Left ventricle myocardium inferior (tissue), 1 donor: ENCODE measurements at places on chromosomes 12 and 14.

- peaks cover 8% of the 10 kb centered on the region for H3K4me1 ChIP-seq
- no peaks in the 10 kb centered on the region for H3K36me3 ChIP-seq
- no peaks in the 10 kb centered on the region for H3K27me3 ChIP-seq
- no peak overlapping the region for H3K27ac ChIP-seq
- H3K4me3 ChIP-seq = no peak overlapping the region
Measured at GRCh38 chr12:104411826-104412641, 44.7 kb upstream of the CHST11 start.

DNA sequence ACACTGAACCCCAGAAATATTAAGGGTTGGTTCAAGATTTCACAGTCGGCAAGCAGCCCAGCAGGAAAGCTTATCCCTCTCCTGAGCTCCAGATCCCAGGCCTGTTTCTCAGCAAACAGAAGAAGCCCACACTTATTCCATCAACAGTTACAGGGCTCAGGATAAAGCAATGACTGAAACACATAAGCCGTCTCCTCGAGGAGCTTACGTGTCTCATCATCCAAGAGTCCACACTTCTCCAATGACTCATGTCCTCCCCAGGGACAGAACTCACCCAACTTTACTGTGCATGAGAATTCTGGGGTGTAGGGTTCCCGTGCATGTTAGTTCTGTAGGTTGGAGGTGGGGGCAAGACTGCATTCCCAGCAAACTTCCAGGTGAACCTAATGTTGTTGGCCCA, 31.2 kb downstream of the GSC start:
- no peak overlapping the region for H3K4me3 ChIP-seq
- H3K36me3 ChIP-seq = no peaks in the 10 kb centered on the region
- H3K4me1 ChIP-seq = no peaks in the 10 kb centered on the region
- H3K27me3 ChIP-seq = peaks cover 69% of the 10 kb centered on the region

DNA sequence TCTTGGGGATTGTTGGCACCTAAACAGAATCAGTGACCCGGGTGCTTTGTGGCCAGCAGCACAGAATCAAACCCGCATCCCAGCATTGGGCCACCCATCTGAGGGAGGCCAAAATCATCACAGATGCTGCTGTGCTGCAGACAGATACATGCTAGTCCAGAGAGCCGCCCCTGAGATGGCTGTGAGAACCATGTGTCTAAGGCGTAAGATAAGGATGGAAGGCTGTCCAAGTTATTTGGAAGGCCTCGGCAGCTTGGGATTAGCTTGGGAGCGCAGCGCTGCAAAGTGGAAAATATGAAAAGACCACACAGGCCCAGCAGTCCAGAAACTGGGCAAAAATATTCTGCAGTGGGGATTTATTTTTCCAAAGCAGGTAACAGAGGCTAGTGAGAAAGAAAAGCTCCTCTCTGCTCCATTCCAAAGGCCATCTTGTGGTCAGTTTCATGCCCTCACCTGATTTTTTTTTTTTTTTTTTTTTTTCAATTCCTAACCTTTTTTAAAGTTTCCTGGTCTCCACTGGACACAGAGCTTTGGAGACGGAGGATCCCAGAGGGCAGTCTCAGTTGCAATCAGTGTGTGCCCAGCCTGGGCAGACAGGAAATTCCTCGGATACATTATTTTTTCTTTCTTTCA, 178.9 kb upstream of the BCL2L14 start:
- H3K4me3 ChIP-seq = no peak overlapping the region
- H3K4me1 ChIP-seq = peaks cover 16% of the 10 kb centered on the region
- DNase-seq = peak; percentile 45
- H3K36me3 ChIP-seq = peaks cover 38% of the 10 kb centered on the region
- H3K27me3 ChIP-seq = no peaks in the 10 kb centered on the region

DNA sequence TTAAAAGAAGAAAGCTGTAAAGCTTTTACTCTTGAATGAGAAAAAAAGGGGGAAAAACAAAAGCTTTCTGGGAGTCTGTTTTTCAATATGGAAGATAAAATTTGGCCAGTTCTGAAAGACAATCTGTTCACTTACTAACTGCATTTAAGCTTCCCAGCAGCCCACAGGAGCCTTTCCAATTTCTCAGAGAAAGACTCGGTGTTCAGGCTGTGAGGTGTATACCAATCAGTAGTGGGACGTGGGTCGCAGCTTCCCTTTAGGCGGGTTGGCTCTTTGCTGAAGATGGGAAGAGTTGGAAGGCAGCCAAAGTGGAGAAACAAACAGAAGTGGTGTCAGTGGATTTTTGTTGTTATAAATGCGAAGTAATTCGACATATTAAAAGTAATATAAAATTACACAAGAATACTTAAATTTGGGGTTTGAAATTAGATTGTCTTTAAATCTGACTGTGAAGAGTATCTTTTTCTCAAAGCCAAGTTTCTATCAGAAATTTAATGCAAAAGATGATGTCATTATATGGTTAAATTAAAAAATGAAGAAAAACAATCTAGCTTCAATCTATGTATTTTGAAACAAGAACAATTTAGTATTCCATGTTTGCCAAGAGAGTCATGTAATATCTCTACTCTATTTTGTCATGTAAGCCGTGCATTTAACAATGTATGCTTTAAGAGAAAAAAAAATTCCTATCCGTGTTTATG, 590.2 kb upstream of the ATXN7L3B start:
- no peak overlapping the region for H3K4me3 ChIP-seq
- no peaks in the 10 kb centered on the region for H3K27me3 ChIP-seq
- no peaks in the 10 kb centered on the region for H3K36me3 ChIP-seq
- H3K4me1 ChIP-seq = no peaks in the 10 kb centered on the region
- no peak for DNase-seq
- H3K27ac ChIP-seq = no peak overlapping the region

- peak overlapping the region; percentile 75 for H3K27ac ChIP-seq
- H3K4me1 ChIP-seq = peaks cover 62% of the 10 kb centered on the region
- no peaks in the 10 kb centered on the region for H3K36me3 ChIP-seq
Measured at GRCh38 chr14:95261616-95262510, 57.8 kb downstream of the CLMN start.

GRCh38 chr14:36256126-36256801, 64.2 kb downstream of the MBIP start:
- H3K4me1 ChIP-seq = no peaks in the 10 kb centered on the region
- H3K4me3 ChIP-seq = no peak overlapping the region
- H3K36me3 ChIP-seq = no peaks in the 10 kb centered on the region
- H3K27me3 ChIP-seq = peaks cover 15% of the 10 kb centered on the region

DNA sequence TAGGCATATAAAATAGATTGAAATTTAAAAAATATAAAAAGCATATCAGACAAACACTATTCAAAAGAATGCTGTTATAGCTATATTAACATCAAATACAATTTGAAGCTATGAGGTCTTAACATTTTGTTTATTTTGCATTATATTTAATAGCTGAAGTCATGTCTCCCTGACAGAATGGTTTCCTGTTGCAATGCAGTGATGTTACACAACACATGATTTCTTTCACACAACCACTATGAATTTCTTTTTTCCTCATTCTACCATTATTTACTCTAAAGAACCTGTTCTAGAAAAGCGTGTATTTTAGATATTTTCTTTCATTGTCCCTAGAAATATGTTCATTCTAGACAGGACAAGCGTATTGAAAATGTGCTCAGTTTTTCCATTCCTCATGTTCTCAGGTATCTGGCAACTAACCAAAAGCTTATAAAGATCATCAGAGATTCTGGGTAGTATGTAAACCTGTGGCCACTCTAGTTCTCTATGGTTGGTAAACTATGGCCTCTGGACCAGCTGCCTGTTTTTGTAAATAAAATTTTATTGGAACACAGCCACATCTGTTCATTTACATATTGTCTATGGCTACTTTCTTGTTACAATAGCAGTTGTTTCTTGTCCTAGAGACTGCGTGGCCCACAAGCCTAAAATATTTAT, 183.8 kb downstream of the FOXA1 start:
- H3K27me3 ChIP-seq = no peaks in the 10 kb centered on the region
- no peak overlapping the region for H3K27ac ChIP-seq
- H3K36me3 ChIP-seq = no peaks in the 10 kb centered on the region
- H3K4me3 ChIP-seq = no peak overlapping the region
- no peaks in the 10 kb centered on the region for H3K4me1 ChIP-seq

DNA sequence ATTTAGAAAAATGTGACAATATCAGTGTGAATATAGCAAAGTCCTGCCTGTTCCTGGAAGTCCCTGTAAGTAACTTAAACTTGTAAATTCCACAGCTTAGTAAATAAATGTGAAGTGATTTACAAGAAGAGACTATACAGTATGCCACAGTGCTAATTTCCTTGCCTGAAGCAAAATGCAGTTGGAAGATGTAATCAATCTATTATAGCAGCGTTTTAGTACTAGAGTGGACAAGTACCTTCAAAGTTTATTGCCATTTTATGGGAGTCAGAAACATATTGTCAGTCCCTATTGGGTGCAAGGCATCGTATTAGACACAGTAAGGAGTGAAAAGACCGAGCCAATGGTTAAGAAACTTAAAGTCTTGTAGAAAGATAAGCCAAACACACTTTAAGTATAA, 94.1 kb downstream of the TRHDE start:
- H3K36me3 ChIP-seq = no peaks in the 10 kb centered on the region
- no peak for DNase-seq
- no peaks in the 10 kb centered on the region for H3K27me3 ChIP-seq
- H3K27ac ChIP-seq = no peak overlapping the region
- H3K4me3 ChIP-seq = no peak overlapping the region
- H3K4me1 ChIP-seq = no peaks in the 10 kb centered on the region

DNA sequence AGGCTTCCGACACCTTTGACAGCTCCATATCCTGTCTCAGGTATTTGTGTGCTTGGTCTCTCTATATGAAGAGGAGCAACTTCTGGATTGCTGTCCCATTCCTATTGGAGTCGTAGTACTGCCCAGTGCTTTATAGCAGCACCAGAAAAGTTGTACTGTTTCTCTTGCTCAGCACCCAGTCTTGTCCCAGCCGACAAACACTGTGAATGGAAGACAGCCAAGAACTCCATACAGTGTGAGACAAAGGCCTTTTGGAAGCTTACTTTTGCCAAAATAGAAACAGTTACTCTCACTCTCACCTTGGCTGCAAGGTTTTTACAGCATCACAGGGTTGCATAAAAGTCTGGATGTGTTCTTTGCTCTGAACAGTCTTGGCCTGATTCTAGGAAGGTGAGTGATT, 105.3 kb downstream of the TGFB3 start:
- no peaks in the 10 kb centered on the region for H3K36me3 ChIP-seq
- no peak for DNase-seq
- peak overlapping the region; percentile 48 for H3K27ac ChIP-seq
- no peak overlapping the region for H3K4me3 ChIP-seq

- H3K27me3 ChIP-seq = no peaks in the 10 kb centered on the region
- DNase-seq = peak; percentile 67
- H3K4me3 ChIP-seq = peak overlapping the region; percentile 91
- peak overlapping the region; percentile 94 for H3K27ac ChIP-seq
- H3K4me1 ChIP-seq = peaks cover 77% of the 10 kb centered on the region
Measured at GRCh38 chr14:95515080-95515489, 1.4 kb downstream of the SYNE3 start.

GRCh38 chr12:3271639-3272038, 194.5 kb downstream of the TSPAN9 start:
- no peaks in the 10 kb centered on the region for H3K27me3 ChIP-seq
- H3K4me3 ChIP-seq = no peak overlapping the region
- peak overlapping the region; percentile 46 for H3K27ac ChIP-seq
- H3K36me3 ChIP-seq = peaks cover 3% of the 10 kb centered on the region
- peaks cover 85% of the 10 kb centered on the region for H3K4me1 ChIP-seq
- DNase-seq = no peak

- no peaks in the 10 kb centered on the region for H3K36me3 ChIP-seq
- no peak overlapping the region for H3K27ac ChIP-seq
Measured at GRCh38 chr12:117284140-117284539, 77.3 kb downstream of the NOS1 start.

DNA sequence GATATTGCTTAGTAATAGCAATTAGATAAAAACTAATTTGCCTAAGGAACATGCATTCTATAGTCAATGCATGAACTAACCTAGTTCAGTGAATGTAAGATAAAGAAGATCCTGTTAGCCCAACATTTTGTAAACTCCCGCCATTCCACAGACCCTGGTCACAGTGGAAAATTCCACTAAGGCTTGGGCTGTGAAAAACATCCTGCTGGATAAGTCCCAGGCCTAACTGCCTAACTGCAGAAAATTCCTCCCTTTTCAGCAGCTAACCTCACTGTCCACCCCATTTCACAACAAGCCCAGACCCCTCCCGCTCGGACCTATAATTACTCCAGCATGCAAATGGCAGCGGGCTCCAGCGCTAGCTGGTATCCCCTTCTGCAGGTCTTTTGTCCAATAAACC, 97.9 kb upstream of the GARIN6 start:
- no peak overlapping the region for H3K27ac ChIP-seq
- no peaks in the 10 kb centered on the region for H3K4me1 ChIP-seq
- H3K27me3 ChIP-seq = no peaks in the 10 kb centered on the region
- H3K4me3 ChIP-seq = no peak overlapping the region

DNA sequence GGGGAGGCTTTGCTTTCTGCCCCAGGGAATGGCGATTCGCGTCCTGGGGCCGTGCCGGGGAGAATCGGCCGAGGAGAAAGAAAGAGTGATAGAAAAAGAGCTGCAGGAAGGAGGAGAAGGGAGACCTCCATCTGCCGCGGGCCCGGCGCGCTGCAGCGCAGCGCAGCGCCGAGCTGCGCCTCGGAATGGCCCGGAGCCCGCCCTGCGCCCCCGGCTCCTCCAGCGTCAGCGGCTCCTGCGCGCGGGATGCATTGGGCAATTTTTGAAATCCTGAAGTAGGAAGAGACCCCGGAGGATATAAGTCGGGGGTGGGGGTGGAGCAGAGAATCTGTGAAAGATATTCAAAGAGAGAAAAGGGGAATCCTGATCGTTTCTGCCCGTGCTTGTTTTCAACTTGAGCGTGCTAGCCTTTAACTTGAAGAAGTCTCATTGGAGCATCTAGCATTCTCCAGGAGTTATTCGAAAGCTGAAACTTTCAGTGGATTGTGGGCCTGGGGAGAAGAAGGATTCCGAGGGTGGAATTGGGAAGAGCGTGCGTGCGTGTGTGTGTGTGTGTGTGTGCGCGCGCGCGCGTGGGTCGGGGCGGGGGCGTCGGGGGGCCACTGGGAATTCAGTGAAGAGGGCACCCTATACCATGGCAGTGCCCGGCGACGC, 441 bp downstream of the PDE3A start:
- peak; percentile 27 for DNase-seq
- H3K36me3 ChIP-seq = no peaks in the 10 kb centered on the region
- H3K4me1 ChIP-seq = peaks cover 70% of the 10 kb centered on the region
- H3K27ac ChIP-seq = peak overlapping the region; percentile 98
- no peaks in the 10 kb centered on the region for H3K27me3 ChIP-seq

- H3K27ac ChIP-seq = peak overlapping the region; percentile 84
- H3K4me1 ChIP-seq = peaks cover 75% of the 10 kb centered on the region
- no peaks in the 10 kb centered on the region for H3K27me3 ChIP-seq
- H3K36me3 ChIP-seq = no peaks in the 10 kb centered on the region
- DNase-seq = no peak
- H3K4me3 ChIP-seq = peak overlapping the region; percentile 52
Measured at GRCh38 chr12:11793921-11794710, 144.6 kb downstream of the ETV6 start.

DNA sequence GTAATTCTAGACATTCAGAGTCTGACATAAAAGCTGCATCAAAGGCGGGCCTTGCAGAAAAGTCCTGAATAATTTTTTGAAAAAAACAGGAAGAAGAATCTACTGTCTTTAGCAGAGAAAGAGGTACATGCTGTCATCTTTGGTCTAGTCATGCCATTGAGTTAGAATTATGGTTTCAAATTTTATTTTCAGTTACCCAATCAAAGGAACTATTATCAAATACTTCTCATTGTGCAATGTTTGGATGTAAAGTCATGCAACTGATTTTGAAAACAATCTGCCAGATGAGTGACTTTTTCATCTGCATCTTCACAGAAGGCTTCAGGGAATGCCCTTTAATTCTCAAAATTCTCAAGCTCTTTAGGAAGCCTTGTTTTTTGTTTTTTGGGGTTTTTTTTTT, 803.5 kb downstream of the FLRT2 start:
- no peak for DNase-seq
- H3K27ac ChIP-seq = no peak overlapping the region
- no peaks in the 10 kb centered on the region for H3K27me3 ChIP-seq
- H3K4me3 ChIP-seq = no peak overlapping the region
- H3K4me1 ChIP-seq = no peaks in the 10 kb centered on the region
